ENCODE measurements at places on chromosomes 7 and 10.

DNA sequence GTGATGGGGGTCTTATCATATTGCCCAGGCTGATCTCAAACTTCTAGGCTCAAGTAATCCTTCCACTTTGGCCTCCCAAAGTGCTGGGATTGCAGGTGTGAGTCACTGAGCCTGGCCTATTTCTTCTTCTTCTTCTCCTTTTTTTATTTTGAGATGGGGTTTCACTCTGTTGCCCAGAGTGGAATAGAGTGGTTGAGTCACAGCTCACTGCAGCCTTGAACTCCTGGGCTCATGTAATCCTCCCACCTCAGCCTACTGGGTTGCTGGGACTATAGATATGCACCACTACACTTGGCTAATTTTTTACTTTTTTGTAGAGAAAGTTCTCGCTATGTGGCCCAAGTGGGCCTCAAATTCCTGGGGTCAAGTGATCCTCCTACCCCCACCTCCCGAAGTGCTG, 124.3 kb downstream of the SKIDA1 start:
- no peak for DNase-seq

DNA sequence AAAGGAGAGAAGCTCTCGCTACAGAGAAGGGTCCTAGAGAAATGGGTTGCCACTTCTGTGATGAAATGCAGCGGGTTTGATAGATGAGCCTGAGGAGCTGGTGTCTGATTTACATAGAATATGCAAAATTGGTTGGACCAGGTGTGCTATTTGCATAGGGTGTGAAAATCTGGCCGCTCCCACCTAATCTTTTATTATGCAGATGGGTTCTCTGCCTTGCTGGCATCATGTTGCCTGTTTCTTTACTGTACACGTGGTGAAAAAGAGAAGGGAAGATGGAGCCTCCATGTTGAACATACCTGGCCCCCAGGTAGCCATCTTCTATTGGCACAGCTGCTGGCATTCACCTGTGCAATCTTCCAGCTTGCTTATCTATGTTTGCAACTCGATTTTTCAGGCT, 212.2 kb downstream of the ANKRD7 start:
- no peak for DNase-seq

DNA sequence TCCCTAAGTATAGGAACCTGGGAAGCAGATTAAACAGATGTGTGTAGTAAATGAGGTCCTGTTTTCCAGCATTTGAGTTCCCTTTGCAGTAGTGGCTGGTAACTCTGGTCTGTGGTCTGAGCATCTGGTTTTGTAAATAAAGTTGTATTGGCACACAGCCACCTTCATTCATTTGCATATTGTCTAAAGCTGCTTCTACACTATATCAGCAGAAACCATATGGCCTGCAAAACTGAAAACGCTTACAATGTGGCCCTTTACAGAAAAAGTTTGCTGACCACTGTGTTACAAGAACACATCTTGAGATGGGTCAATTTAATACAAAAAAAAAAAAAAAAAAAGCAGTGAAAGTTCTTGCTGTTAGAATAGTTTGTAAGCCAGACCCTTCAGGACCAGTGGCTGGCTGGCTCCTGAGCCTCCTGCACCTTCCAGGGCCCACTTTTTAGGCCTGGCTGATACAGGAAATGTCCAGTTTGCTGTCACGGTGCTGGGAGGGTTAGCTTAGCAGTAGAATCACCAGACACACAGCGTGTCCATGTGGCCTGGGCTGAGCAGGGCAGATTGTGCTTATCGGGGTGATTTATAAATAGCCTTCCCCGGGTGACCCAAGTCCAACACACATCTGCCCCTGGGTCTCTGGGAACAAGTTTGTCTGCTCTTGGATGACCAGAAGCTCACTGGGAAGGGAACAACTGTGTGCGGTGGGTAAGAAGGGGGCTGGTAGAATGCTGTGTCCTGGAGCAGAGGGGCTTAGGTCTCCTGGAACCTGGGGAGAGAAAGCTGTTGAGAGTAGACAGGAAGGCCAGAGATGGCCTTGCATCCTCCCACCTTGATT, 1.4 kb downstream of the C10orf71 start:
- DNase-seq = no peak

DNA sequence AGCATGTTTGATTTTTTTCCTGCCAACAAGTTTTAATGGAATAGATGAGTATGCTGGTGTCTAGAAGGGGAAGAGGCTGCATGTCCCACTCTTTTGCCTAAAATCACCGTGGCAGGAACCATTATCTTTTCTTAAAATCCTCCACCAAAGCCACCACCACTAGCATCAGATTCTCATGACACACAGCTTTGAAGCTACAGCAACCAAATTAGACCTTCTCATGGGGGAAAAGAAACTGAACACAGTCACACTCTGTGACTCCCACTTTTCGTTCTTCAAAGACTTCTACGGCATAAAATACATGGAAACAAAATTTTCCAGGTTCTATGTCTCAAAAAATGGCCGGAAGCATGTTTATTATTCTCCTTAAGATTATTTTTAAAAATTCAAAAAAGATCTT, 81.8 kb downstream of the SGMS1 start:
- DNase-seq = no peak

- no peak for DNase-seq
Observed at GRCh38 chr10:93707623-93708022, 5.2 kb upstream of the FRA10AC1 start.

Data from left forelimb (tissue), 1 donor.